ENCODE measurements at places on chromosomes 12 and 14.

- DNase-seq, result no peak
Measured at GRCh38 chr14:54867011-54867410, 35.6 kb downstream of the GCH1 start.

- DNase-seq, result peak; percentile 95
Measured at GRCh38 chr12:123364532-123365024, at the start of gene SBNO1. SBNO1 (minus strand) TSS chr12:123364847; CDS start chr12:123350441, 14,406 bp downstream.

- DNase-seq, result no peak
Measured at GRCh38 chr12:52313461-52313860, 7.7 kb downstream of the KRT83 start.

DNA sequence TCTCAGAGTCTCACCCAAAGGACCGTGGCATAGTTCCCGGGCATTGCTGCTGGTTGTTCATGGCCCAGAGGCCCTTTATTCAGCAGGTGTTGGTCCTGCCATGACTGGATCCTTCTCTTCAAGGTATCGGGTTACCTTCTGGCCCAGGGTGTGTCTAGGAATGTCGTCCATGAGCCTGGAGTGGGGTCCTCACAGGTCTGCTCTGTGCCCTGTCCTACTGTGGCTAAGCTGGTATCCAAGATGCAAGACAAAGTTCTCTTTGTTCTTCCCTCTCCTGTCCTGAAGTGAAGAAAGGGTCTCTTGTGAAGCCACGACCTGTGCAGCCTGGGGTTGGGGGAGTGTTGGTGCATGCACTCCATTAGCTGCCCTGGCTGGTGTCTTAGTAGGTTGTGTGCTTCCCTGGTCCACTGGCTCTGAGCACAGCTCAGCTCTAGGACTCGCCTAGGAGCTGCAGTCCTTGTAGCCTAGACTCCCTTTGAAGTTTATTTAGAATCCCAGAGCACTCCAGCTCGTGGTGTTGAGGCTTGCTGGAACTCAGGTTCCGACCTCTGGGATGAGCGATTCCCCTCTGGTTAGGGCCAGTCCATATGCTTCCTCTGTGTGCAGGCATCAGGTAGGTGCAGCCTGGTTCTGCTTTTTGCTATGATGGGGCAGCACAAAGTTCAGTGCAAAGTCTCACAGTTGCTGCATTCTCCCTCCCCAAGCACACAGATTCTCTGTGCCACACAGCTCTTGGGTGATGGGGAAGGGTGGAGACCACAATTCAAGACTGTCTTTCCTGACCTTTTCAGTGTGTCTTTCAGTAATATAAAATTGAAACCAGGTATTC lies 117.4 kb downstream of the NUBPL start:
- no peak for DNase-seq

DNA sequence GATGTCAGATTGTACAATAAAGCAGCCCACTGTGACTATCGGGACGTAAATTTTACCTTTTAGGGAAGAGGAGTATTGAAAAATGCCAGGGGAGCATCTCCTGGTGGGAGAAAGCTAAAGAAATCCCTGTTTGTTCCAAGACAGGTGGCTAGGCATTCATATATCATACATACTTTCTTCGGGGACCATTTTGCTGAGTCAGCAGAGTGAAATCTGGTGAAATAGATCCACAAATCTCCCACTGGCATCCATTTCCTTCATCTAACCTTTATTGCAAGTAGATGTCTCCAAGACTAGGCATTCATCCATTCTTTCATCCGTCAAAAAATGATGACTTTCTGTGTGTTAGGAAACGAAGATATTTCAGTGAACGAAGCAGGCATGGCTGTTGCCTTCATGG lies 107.1 kb downstream of the BMP4 start:
- DNase-seq, result no peak

GRCh38 chr14:74596741-74597450 lies 15.1 kb downstream of the LTBP2 start:
- DNase-seq, result no peak

- no peak for DNase-seq
Measured at GRCh38 chr12:87846045-87846444, 183.2 kb downstream of the C12orf50 start.

GRCh38 chr12:52542785-52543318 lies 10.1 kb downstream of the KRT71 start:
- no peak for DNase-seq

DNA sequence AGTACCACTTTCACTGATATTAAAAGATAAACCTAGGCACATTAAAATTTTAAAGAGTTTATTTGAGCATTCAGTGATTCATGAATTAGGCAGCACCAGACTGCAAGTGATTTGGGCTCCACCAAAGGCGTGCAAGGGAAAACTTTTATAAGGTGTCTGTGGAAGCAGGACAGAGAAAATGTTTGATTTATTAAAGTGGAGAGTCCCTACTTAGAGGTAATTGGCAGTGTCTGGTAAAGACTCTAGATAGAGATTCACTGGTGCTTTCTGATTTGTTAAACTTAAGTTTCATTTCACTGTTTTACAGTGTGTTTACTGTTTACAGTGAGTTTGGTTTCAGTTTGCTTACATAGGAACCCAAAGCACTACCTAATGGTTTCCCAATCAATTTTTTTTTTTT lies 72.8 kb downstream of the ANKS1B start:
- DNase-seq, result no peak

- no peak for DNase-seq
Measured at GRCh38 chr12:71440763-71441748, 1.5 kb downstream of the LGR5 start.

- DNase-seq, result no peak
Measured at GRCh38 chr12:27840229-27840999, 60.4 kb upstream of the MANSC4 start.

- no peak for DNase-seq
Measured at GRCh38 chr14:53581504-53581903, 375.1 kb downstream of the BMP4 start.

DNA sequence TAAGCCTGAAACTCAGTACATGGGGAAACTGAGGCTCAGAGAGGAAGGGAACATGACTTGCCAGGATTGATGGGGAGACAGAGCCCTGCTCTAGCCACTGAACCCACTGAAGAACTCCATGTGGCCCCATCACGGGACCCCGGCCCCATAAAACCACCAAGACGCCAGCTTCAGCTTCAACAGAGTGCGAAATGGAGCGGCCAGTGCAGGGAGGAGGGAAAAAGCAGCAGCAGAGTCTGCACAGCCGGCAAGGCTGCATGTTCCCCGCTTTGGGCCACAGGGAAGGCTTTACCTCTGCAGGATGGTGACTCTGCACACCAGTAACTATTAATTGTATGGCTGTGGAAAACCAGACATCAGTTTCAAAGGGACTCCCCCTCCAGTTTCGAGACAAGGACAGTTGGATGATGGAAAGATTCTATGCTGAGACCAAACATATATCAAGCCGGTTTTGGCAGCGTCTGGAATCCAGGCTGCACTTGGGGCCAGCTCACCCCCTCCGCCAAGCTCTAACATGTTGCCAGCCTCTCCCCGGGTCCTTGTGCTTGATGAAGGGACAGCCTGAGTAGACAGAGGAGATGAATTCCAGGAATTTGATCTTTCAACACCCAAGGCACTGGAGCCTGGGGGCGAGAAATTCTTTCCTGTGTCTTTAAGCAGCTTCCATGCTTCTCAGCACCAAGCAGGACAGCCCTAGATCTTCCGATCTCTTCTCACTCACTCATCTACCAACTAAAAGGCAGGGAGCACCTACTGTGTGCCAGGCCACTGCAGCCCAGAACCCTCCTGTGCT lies 55.7 kb upstream of the BCL11B start:
- DNase-seq, result no peak

DNA sequence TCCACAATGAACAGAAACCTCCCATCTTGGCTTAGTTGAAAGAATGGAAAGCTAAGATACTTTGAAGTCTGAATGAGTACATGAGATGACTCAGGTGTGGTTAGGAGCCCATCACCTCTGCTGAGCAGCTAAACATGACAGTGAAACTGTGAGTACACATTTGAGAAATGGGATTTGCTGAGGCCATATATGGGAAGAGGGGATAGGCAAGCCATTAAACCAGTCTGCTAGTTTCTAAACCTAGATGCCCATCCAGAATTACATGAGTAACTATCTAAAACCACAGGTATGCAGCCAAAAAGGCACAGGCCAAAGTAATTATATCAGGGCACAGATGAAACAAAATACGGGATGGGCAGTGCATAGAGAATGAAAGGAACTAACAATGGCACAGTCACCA lies 41.2 kb downstream of the NKX2-1 start:
- DNase-seq, result no peak

GRCh38 chr12:94089891-94090290 lies 58.5 kb upstream of the PLXNC1 start:
- no peak for DNase-seq

- no peak for DNase-seq
Measured at GRCh38 chr12:111759271-111759670, 7.5 kb upstream of the ALDH2 start.

GRCh38 chr12:96434107-96434506 lies 33.9 kb upstream of the CDK17 start:
- DNase-seq, result no peak

GRCh38 chr12:122004633-122005071 lies 17.0 kb upstream of the BCL7A start:
- no peak for DNase-seq

DNA sequence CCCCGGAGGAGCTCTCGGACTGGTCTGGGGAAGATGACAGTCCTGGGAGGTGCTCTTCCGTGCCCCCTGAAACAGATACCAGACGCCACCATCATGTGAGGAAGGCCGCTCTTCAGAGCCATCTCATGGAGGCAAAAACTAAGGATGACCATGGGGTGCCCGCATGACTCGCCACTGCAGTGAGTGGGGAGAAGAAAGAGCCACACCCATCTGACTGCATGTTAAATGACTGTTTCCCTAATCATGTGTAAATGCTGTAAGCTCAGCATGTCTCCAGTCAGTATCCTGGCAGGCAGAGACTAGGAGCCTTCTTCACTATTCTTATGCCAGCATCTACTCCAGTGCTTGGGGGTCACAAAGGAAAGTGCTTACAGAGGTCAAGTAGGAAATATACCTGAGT lies 4.0 kb downstream of the STON2 start:
- no peak for DNase-seq

DNA sequence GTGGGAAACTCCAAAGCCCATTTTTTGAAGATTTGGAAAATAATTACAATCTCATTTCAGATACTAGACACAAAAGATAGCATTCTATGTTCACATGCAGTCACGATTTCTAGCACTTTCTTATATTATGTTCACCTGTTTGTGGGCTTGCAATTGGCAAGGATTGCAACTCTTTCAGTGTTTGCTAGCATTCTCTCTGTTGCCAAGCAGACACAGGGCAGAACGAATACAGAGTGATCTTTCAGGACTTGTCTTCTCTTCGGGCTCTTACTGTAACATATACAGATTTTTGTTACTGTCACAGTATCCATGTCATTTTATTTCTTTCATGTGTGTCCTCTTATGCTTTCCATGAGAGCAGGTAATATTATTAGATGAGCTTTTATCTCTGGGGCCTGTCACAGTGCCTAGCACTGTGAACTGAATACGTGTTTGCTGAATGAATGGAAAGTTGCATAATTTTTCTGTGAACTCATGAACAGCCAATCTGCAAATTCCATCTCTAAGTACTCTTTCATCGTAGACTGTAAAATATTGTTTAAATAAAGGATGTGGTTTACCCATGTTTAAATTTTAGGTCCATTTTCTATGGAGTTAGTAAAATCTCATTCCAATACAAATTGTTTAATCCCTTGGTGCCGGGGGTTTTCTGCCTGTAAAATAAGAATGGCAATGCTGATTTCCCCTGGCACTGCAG lies 105.1 kb downstream of the BMP4 start:
- no peak for DNase-seq

DNA sequence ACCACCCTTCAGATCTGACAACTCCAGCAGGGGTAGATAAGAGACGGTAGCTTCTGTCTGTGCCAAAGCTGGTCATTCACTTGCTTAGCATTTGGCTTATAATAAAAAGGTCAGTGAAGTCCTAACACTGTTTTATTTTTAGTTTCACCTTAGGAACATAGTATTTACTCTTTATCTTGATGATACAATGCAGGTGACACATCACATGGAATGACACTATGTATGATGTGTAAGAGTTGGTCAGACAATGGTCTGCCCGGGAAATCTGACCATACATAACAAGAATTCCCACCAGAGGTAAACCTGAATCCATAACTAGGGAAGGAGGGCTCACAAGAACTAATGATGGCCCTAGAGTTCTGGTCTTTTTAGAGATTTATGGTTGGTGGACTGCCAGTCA lies 66.6 kb downstream of the IFNG start:
- no peak for DNase-seq

DNA sequence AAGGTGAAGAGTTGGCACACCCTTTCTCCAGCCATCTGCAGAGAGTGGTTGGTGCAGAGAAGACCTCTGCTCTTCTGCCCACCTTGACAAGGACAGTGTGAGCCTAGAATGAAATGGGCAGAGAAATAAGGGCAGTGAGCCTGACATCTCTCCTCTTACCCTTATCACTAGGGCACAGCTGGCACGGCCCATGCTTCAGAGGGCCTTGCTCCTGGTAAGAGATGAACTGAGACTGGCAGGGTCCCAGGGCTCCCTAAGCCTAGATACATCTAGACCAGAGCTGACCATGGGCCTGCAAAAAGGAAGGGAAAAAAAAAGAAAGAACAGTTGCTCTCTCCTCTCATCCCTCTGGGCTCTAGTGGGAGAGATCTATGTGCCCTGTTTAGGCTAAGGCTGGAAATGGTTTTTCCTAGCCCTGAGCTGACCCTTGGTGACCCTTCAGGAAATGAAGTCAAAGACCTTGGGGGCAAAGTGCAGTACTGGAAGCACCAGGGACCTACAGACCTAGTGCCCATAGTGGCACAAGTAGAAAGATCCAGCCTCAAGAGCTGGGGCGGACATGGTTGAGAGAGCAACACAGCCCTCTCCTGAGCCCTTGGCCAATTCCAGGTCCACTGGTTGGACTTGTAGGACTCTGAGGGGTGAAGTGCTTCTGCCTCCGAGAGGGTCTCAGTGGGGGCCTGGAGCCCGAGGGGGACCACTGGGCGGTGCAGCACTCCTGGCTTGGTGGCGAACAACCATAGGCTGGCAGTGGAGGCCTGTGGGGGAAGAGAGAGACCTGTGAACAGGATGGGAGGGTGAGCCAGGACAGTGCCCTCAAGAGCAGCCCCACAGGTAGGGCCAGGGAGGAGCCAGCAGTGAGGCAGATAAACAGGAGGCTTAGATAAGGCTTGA lies 22.0 kb downstream of the PRPF40B start:
- no peak for DNase-seq

GRCh38 chr14:50666772-50667683 lies 1.1 kb downstream of the SAV1 start:
- peak; percentile 60 for DNase-seq

GRCh38 chr12:15505616-15506015 lies 183.3 kb downstream of the PTPRO start:
- DNase-seq, result no peak

DNA sequence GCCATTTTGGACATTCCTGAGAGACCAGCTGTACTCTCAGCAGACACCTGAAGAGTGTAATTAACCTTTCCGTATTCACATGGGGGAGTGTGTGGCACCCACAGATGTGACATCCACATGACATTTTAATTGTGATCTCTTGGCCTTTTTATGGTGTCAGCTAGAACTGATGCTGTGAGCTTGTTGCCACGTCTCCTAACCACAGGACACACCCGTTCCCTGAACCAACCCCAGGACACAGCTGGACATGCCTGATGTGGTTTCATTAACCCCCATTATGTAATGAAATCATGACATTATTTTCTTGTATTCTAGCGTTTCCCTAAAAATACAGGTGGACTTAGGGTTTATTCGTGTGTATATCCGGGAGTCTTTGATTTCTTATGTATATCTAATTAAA lies 1036.1 kb downstream of the TMEM121 start:
- DNase-seq, result no peak

GRCh38 chr12:89166121-89166520 lies 186.2 kb downstream of the DUSP6 start:
- no peak for DNase-seq

GRCh38 chr14:54338696-54339317 lies 58.0 kb upstream of the CDKN3 start:
- no peak for DNase-seq
